Sigmoid colon (tissue), 7 donors: ENCODE measurements at places on chromosomes 12 and 14. TPM values are rescaled to one million over a fixed set of nuclear protein-coding genes. Genes with fewer than 3 reads are reported as not detected.

DNA sequence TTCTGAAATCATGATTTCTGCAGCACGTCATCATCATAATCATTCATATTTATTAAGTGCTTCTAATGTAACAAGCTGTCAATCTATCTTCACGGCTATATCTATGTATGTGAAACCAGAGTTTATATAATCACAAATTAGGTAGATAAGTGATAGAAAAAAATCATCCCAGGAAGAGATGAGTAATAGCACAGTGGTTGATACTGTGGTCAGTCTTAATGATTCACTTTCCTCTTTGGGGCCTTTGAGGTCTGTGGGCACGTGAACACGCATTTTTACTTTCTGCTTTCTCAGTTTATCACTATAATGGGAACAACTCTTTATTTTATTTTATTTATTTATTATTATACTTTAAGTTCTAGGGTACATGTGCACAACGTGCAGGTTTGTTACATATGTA lies 265.9 kb upstream of the NOVA1 start:
- DNase-seq, result no peak

DNA sequence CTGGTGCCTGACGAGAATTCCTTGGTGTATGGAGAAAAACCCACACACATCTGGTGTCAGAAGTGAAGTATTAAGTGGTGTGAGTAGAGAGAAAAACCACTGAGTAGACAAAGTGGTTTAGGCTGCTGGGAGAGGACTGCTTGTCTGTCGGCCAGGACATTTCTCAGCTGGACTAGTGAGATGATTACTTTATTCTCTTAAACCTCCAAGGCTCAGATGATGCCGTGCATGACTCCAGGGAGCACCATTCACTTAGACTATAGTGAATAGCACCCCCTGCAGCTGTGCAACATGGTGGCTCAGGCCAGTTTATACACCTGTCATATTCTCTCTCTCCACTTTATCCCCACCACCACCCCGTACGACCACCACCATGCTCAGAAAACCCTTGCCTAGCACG lies 28.5 kb upstream of the NFYB start:
- DNase-seq, result no peak

DNA sequence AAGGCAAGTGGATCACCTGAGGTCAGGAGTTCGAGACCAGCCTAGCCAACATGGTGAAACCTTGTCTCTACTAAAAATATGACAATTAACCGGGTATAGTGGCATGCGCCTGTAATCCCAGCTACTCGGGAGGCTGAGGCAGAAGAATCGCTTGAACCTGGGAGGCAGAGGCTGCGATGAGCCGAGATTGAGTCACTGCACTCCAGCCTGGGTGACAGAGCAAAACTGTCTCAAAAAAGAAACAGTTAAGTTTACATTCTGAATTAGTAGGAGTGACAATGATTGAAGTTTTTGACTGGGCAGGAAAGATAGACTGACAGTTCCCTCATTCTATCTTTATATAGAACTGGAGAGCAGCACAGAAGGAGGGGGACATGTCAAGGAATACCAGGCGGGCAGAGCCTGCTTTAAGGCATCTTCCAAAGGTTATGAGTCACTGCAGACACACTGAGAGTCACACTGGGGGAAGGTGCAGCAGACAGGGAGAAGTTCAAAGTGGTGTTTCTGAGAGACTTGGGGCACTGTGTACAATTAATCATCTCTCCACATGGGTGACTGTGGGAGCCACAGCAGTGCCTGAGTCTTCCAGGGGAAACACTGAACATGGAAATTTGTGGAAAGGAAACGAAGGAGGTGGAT lies 42.8 kb upstream of the RNASE3 start:
- no peak for DNase-seq

SOX5 gene
- 0.60 TPM for polyA plus RNA-seq

SMOC1 gene
- polyA plus RNA-seq, result not detected

DNA sequence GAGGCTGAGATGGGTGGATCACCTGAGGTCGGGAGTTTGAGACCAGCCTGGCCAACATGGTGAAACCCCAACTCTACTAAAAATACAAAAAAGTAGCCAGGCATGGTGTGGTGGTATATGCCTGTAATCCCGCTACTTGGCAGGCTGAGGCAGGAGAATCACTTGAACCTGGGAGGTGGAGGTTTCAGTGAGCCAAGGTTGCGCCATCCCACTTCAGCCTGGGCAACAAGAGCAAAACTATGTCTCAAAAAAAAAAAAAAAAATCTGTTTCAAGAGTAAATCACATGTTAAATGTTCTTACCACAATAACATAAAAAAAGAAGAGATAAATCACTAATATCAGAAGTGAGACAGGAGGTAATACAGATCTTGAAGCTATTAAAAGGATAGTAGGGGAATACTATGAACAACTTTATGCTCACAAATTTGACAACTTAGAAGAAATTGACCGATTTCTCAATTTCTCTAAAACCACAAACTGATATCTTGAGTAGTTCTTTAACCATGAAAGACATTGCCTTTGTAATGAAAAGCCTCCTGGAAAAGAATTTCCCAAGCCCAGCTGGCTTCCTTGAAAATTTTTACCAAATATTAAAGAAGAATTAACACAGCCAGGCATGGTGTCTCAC lies 37.7 kb downstream of the TAOK3 start:
- DNase-seq, result no peak
